ENCODE measurements at places on chromosomes 3 and 15. TPM values are rescaled to one million over a fixed set of nuclear protein-coding genes. Genes with fewer than 3 reads are reported as not detected.

SMARCC1 gene
- 123 TPM for total RNA-seq

PROS1 gene
- 5.2 TPM for total RNA-seq

NPAP1 gene
- not detected for total RNA-seq

FETUB gene
- not detected for total RNA-seq

KLHL6 gene
- total RNA-seq, result 14.8 TPM

NECTIN3 gene
- total RNA-seq, result 26.9 TPM

FANCD2OS gene
- total RNA-seq, result not detected

IL17RC gene
- total RNA-seq, result 16.7 TPM

FOXL2 gene
- 0.12 TPM for total RNA-seq

SLC9A9 gene
- 1.3 TPM for total RNA-seq
